ENCODE measurements at places on chromosomes 1 and 21. TPM values are rescaled to one million over a fixed set of nuclear protein-coding genes. Genes with fewer than 3 reads are reported as not detected.

DNA sequence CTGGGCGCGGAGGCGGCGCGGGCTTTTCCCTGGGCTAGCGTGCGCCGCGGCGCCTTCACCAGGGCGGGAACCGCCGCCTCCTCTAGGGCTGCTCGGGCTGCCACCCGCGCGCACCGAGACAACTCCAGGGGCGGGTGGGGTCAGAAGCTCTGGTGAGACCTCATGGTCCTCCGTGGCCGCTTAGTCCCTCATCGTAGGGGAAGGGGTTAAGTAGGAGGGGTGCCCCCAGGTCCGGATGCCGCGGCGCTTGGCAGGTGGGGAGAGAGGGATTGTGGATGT lies 559 bp downstream of the SERTAD4 start:
- H3K27me3 ChIP-seq = peaks cover 60% of the 10 kb centered on the region
- no peak overlapping the region for H3K27ac ChIP-seq
- H3K4me1 ChIP-seq = peaks cover 8% of the 10 kb centered on the region
- peaks cover 2% of the 10 kb centered on the region for H3K36me3 ChIP-seq

Gene RGS16
- total RNA-seq = 23.5 TPM

Gene OPRD1
- total RNA-seq = not detected

Gene ERG
- not detected for total RNA-seq

- H3K4me3 ChIP-seq = no peak overlapping the region
- peaks cover 2% of the 10 kb centered on the region for H3K27me3 ChIP-seq
- no peak for DNase-seq
- no peaks in the 10 kb centered on the region for H3K36me3 ChIP-seq
- H3K4me1 ChIP-seq = peaks cover 42% of the 10 kb centered on the region
Observed at GRCh38 chr1:209688746-209689234, 13.6 kb downstream of the G0S2 start.

DNA sequence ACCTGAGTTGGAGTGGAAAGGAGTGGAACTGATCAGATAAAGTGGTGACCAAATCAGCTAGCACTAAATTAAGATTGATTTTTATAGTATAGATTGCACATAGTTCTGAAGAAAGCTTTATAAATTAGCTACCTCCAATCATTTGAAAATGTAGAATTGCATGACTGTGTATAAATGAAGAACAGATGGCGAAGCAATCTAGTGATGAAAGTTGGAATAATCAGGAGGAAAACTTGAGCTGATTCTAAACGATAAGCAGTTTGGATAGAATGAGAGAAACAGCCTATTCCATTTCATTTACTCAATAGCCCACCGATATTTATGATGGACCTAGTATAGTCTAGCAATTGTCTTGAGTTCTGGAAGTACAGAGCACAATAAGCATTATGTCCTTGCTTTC lies 661.5 kb downstream of the PLA2G4A start:
- no peak overlapping the region for H3K4me3 ChIP-seq
- H3K36me3 ChIP-seq = no peaks in the 10 kb centered on the region
- no peaks in the 10 kb centered on the region for H3K27me3 ChIP-seq

Gene FAM163A
- total RNA-seq = not detected

All from T-helper 17 cell (primary cell).